ENCODE measurements at places on chromosomes 2 and 18.

GRCh38 chr2:193463011-193463410, 1268.3 kb upstream of the TMEFF2 start:
- no peak for DNase-seq

GRCh38 chr2:239715202-239715601, 309.9 kb downstream of the NDUFA10 start:
- no peak for DNase-seq

DNA sequence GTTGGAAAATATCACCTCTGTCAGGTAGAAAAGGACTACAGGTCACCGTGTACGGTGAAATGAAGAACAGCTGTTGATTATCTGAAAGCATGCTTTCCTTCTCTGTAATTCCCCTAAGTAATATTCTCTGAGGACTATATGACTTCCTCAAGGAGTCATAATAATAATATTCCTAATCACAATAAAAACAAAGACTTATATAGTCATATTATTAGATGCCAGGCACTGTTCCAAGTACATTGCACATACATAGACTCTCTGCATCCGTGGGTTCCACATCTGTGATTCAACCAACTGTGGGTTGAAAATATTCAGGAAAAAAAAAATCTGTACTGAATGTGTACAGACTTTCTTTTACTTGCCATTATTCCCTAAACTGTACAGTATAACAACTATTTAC, 512.4 kb upstream of the ID2 start:
- DNase-seq = no peak

DNA sequence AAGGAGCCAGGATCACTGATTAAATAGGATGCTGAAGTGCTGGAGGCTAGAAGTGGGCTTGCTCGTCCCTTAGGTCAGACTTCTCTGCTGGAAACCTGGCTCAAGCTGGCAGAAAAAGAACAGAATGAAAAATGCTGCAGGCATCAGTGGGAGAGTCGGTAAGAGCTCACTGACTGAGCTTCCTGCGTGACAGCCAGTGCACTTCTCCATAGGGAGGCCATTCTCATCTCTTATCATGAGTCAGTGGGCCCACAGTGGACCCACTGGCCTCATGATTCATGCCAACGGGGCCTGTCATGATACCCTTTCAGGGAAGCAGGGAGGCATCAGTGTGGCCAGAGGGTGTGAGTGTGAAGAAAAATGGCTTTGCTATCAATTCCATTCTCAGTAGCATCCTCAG, 498.2 kb downstream of the PTPRM start:
- DNase-seq = no peak

- no peak for DNase-seq
Measured at GRCh38 chr2:109690457-109690821, 76.3 kb downstream of the SOWAHC start.

DNA sequence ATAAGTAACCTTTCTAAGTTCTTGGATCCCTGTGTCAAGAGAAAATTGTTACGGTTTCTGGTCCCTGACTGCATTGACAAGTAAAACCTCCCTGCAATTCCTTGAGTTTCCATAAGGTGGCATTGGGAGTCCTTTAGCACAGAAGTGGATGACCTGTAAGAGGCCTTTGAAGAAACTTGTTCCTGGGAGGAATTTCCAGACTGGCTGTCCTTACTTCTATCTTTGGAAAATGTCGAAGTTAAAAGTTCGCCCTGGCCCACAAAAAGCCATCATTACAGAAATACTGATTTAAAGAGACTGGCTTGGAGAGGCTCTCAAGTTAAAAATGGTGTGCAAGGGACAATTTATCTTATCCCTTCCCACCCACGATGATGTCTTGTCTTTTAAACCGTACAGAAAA, 218.4 kb downstream of the CDH20 start:
- peak; percentile 39 for DNase-seq

DNA sequence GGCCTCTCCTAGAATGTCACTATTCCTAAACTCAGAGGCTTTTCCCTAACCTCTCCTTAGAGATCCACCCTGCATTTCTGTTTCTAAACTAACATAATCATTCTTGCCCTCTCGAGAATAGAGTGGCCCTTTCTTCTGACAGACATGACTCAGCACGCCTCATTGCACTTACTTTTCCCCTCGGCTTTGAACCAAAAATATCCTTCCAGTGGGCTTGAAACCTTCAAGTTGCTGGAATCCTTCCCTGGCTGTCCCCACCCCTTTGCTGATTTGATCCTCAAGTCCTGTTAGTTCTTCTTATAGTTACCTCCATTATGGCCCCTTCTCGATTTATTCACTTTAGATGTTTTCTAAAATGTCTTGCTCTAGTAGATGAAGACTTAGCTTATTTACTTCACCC, 158.0 kb downstream of the LTBP1 start:
- DNase-seq = no peak

- peak; percentile 56 for DNase-seq
Measured at GRCh38 chr18:61333271-61333745, at the start of gene CDH20. TSS of gene CDH20 (plus strand) at chr18:61333430.

GRCh38 chr18:79816981-79817606, 19.4 kb downstream of the KCNG2 start:
- no peak for DNase-seq

DNA sequence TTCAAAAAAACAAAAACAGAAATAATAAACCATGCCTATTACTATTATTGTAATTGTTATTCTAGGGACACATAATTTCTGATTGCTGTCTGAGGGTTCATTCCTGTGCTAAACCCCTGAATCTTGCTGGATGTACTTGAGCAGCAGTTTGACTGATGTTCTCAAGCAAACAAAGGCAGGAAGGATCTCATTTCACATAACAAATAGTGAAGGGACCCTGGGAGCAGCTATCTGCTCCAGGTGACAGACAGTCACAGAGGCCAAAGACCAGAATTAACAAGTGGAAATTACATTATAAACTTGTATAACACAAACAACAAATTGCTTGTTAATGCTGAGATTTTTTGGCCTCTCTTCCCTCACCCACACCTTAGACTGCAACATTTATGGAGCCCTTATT, 284.2 kb downstream of the THSD7B start:
- DNase-seq = no peak

- DNase-seq = no peak
Measured at GRCh38 chr2:64721320-64721623, 67.6 kb upstream of the SERTAD2 start.

DNA sequence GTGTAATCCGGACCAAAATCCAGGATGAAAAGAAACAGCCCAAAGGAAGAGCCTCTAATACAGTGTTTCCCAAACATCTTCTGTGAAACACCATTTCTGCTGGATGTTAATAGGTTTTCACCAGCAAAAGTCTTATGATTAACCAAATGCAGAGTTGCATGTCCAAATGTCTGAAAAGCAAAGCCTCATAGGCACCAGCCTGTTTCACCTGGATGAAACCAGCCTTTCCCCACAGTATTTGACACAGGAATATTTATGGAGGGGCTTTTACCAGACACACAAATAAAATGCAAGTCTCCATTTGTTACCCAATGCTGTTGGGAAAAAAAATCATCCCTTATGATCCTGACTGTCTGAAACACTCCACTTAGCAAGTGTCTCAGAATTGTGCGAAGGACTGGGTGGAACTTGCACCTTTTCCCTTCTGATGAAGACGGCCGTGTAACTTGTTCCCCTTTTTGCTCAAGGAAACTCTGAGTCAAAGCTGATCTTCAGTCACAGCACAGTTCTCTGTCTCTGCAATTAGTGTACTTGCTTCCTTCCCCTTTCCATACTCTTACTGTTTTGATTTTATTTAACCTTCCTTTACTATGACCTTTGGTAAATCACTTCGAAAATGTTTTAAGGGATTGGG, 70.3 kb upstream of the IL1R2 start:
- DNase-seq = no peak

GRCh38 chr2:11636593-11637295, 33.3 kb downstream of the NTSR2 start:
- DNase-seq = no peak

DNA sequence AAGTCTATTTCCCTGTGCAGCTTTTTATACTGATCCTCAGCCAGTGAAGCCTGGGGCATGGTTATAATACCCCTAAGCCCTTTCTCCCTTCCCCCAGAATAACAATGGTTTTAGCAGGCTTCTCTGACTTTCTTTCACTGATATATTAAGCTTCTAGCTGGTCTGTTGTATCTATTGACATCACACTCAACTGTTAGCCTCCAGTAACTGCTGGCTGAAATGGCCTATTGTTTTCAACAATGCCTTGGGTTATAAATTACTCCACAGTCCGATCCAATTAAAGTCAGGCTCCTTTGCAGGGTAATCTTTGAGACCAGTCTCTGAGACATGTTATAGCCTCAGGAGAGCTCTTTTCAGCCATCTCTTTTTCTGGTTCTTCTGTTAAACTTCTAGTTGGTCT, 2.9 kb upstream of the SLC9A4 start:
- no peak for DNase-seq

DNA sequence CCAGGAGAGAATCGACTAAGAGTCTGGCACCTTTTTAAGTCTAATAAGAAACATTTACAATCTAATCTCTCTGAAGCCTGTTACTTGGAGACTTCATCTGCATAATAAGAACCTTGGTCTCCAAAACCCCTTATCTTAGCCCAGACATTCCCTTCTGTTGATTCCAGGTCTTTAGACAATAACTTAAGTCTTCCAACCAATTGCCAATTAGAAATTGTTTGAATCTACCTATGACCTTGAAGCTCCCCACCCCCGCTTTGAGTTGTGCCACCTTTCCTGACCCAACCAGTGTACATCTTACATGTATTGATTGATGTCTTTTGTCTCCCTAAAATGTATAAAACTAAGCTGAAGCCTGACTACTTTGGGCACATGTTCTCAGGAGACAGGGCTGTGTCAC, 49.5 kb upstream of the DTNA start:
- no peak for DNase-seq

GRCh38 chr2:237702441-237703391, 75.3 kb downstream of the LRRFIP1 start:
- DNase-seq = no peak

GRCh38 chr2:168525020-168525419, 68.9 kb downstream of the CERS6 start:
- no peak for DNase-seq

GRCh38 chr2:95377216-95378123, 25.0 kb upstream of the FAHD2A start:
- DNase-seq = no peak

DNA sequence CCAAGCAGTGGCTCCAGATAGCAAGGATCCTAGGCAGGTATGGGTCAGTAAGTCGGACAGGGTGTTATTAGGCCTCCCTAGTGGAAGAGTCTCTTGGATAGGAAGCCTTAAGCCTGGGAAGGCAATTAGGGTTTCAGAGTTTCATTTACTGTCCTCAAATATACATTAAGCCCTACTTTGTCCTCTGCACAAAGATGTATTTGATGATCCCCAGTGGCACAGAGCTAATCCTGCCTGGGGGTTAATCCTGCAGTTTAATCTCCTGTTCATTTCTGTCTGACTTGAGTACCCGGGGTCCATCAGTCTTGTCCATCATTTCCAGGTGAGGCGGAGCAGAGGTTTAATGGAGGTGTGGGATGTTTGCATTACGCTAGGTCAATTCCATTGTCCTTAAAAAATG, 62.0 kb downstream of the MTCL1 start:
- no peak for DNase-seq

- DNase-seq = no peak
Measured at GRCh38 chr2:120396013-120396860, 50.3 kb downstream of the INHBB start.

GRCh38 chr2:104845552-104845931, 8.4 kb upstream of the POU3F3 start:
- no peak for DNase-seq

GRCh38 chr18:69885841-69886531, 61.7 kb downstream of the CD226 start:
- DNase-seq = no peak

DNA sequence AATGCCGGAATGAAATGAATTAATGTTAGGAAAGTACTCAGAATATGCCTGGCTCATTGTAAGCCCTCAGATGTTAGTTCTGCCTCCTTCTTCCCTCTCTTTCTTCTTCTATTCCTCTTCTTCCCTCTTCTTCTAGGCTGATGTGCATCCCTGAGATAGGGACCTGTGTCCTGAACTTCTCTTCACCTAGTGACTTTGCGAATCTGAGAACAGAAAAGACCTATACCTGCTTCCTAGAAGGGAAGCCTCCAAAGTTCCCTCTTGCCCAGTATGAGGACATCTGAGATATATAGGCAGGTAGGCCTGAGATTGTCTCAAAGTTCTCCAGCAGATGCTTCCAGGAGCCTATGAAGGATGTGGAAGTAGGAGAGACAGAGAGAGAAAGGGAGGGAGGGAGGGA, 8.1 kb upstream of the CYP27A1 start:
- DNase-seq = no peak

GRCh38 chr2:28556303-28556702, 60.4 kb downstream of the PLB1 start:
- no peak for DNase-seq

DNA sequence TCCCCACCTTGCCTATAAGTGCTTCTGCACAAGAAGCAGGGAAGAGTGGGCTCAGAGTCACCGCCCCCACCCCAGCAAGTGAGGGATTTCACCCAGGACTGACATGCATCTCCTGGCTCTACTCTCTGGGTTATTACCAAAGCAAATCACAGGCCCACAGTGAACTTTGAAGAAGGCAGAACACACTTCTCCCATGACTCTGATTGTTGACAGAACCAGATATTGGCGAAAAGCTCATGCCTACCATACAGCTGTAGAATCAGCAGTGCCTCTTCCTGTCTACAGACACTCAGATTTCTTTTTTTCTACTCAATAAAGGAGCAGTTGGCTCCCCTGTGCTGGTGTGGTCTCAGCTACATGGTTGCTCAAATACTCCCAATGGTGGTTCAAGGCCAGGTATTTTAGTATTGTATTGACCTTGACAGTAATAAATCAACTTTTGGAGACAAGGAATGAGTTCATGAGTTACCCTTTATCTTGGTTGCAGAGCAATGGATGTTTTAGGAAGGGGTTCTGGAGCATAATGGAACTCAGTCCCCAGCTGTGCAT, 512.9 kb upstream of the ID2 start:
- DNase-seq = no peak

DNA sequence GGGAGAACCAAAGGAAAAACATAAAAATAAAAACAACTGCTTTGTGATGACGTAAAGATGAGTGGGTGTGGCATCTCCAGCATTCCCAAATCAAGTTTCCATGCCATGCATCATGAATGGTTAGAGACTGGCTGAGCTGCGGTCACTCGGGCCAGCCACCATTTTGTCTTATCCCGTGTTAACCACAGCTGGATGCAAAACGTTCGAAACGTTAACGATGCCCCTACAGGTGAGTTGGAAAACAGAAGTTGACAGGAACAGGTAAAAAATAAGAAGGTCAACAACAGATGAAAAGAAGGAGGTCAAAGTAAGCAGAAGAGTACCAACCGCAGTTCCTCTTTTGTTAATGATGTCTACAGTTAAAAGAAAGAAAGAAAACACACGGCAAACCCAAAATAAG, 411.1 kb downstream of the NRXN1 start:
- DNase-seq = no peak

GRCh38 chr2:3244486-3244885, 133.1 kb downstream of the EIPR1 start:
- no peak for DNase-seq
